Naive thymus-derived CD4-positive, alpha-beta T cell (primary cell): ENCODE measurements at places on chromosomes 13 and 19.

- H3K4me3 ChIP-seq: no peak overlapping the region
- H3K36me3 ChIP-seq: no peaks in the 10 kb centered on the region
- no peak overlapping the region for H3K27ac ChIP-seq
- H3K27me3 ChIP-seq: no peaks in the 10 kb centered on the region
- no peak for DNase-seq
- no peaks in the 10 kb centered on the region for H3K4me1 ChIP-seq
Observed at GRCh38 chr13:67410645-67411044, 180.5 kb upstream of the PCDH9 start.

DNA sequence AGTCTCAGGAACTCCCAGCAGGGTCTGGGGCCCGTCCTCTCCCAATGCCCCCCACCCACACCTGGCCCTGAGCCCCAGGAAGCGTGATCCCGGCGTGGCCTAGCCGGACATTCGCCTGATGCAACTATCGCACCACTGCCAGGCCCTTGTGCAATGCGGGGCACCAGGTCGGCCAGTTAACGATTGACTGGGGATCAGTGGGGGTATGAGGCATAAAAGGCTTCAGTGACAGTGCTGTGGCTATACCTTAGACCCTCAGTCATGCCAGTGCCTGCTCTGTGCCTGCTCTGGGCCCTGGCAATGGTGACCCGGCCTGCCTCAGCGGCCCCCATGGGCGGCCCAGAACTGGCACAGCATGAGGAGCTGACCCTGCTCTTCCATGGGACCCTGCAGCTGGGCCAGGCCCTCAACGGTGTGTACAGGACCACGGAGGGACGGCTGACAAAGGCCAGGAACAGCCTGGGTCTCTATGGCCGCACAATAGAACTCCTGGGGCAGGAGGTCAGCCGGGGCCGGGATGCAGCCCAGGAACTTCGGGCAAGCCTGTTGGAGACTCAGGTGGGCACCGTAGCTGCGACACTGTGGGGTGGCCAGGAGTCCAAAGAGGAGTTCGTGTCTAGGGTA, at the start of gene ANGPTL8:
ANGPTL8 (plus strand) TSS at position 243 of the 624 bp plus-strand sequence; CDS start at position 262, 19 bp downstream.
- no peak within 1 kb of the TSS for H3K27ac ChIP-seq
- H3K4me3 ChIP-seq: no peak within 1 kb of the TSS
- H3K36me3 ChIP-seq: no peaks in the 10 kb centered on the region

DNA sequence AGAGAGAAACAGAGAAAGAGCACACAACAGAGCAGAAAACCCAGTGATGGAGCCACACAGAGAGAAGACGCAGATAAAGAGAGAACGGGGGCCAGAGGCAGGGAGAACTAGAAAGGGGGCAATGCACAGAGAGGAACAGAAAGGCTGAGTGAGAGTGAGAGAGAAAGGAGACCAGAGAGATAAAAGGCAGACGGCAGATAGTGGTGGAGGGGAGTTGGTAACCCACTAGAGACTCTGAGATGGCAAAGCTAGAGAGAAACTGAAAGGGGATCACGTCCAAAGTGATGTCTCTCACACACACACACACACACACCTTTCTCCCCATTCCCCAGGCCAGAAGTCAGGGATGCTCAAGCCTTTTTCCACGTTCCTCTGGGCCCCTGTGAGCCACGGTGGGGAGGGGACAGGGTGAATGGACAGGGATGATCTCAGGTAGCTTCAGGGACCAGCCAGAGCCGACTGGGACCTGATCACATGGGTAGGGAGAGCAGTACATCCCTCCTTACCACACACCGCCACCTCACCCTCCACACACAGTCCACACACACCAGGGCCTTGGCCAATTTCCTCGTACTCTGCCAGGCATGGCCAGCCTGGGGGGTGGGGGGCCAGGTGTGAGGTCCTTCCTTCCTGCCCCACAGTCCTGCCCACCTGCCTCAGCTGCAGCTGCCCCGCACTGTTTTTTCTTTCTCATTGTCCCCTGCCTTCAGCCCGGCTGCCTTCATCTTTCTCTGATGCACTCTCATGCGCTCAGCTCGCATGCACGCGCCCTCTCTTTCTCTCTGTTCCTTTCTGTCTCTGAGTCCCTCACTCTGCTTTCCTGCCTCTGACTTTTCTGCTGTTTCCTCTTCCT, 22.5 kb upstream of the POU2F2 start:
- peaks cover 3% of the 10 kb centered on the region for H3K4me1 ChIP-seq
- no peaks in the 10 kb centered on the region for H3K27me3 ChIP-seq
- H3K4me3 ChIP-seq: no peak overlapping the region
- no peak overlapping the region for H3K27ac ChIP-seq
- no peaks in the 10 kb centered on the region for H3K36me3 ChIP-seq

DNA sequence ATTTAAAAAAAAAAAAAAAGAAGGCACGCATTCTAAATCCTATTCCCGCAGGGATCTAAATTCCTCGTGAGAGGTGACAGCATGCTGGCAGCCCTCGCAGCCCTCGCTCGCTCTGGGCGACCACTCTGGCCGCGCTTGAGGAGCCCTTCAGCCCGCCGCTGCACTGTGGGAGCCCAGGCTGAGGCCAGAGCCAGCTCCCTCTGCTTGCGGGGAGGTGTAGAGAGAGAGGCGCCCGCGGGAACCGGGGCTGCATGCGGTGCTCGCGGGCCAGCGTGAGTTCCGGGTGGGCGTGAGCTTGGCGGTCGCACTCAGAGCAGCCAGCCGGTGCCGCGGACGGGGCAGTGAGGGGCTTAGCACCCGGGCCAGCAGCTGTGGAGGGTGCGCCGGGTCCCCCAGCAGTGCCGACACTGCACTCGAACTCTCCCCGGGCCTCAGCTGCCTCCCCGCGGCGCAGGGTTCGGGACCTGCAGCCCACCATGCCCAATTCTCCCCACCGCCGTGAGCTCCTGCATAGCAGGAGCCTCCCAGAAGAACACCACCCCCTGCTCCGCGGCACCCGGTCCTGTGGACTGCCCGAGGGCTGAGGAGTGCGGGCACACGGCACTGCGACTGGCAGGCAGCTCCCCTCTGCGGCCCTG, 553.9 kb downstream of the LMO7 start:
- H3K27me3 ChIP-seq: no peaks in the 10 kb centered on the region
- no peak overlapping the region for H3K4me3 ChIP-seq
- no peaks in the 10 kb centered on the region for H3K36me3 ChIP-seq
- no peak for DNase-seq
- H3K4me1 ChIP-seq: no peaks in the 10 kb centered on the region
- no peak overlapping the region for H3K27ac ChIP-seq

- H3K4me3 ChIP-seq: peak overlapping the region; percentile 15
- H3K27ac ChIP-seq: peak overlapping the region; percentile 67
- DNase-seq: no peak
- H3K4me1 ChIP-seq: no peaks in the 10 kb centered on the region
- no peaks in the 10 kb centered on the region for H3K27me3 ChIP-seq
Observed at GRCh38 chr19:6997679-6998445, 23.4 kb downstream of the MBD3L2B start.

DNA sequence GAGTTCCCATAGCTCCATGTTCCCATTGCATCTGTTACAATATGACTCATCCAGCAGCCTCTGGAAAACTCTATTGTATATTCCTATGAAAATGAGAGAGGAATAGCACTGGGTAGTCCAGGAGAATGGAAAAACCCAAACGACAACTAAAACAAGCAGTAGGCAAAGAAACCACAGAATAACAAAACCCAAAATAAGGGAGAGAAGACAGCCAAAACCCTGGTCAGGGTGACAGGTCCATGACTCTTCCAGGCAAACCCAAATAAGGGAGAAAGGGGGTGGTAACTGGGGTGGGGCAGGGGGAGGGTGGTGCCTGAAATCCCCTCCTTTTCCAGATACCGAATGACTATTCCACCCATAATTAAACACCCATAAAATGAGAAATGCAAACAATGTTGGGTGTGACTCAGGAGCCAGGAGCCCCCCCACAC, 4.0 kb upstream of the ZNF8 start:
- DNase-seq: no peak
- H3K4me1 ChIP-seq: peaks cover 5% of the 10 kb centered on the region
- H3K36me3 ChIP-seq: no peaks in the 10 kb centered on the region
- H3K4me3 ChIP-seq: no peak overlapping the region
- H3K27me3 ChIP-seq: no peaks in the 10 kb centered on the region
- H3K27ac ChIP-seq: no peak overlapping the region
